ENCODE measurements at places on chromosomes 5 and 9.
A peak's percentile ranks its signal among the peaks of the same experiment; 100 is the strongest.

DNA sequence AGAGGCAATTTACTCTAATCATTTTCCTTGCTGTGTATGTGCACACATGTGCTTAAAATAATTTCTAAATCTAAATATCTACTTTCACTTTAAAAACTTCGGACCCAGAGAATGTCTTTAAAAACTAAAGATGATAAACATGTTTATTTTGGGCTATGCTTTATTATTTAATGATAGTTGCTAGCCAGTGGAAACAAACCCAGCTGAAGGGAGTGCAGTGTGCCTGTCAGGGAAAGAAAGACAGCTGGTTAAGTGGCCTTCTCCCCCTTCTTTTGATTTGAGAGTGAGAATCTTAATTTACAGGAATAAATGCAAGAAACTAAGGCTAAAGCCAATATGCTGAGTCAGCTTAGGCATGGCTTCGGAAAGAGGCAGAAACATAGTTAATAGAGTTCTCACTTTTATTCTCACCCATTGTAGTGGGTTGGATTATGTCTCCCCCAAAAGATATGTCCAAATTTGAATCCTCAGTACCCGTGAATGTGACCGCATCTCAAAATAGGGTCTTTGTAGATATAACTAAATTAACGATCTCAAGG is 111.4 kb downstream of the DCP2 start:
- DNase-seq, result no peak

DNA sequence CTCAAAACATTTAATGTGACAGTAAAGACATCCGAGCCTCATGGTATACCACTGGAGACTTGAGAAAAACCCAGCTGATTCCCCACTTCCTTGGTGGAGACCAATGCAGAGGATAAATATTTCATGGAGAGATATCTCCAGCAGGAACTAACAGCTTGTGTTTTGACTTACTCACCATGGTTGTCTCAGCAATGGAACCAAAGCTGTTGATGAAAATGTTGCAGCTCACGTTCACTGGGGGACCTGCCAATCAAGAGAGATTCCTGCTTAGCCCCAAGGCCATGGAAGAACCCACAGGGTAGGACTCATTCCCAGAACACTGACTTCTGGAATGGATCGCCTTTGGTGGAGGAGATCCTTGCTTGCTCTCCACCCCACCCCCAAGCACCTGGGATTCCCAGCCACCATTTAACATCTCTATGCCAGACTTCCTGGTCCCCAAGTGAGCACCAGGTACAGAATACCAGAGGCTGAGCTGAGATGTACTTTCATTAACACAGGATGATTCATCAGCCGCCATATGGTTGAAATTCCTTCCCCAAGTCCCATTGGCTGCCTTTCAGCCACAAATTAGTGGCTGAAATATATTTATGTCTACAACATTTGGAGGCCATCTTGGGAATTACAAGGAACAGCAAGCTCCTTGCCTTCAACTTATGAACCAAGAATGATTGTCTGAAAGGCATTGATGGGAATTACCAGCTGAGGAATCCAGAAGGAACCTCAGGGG is 37.9 kb downstream of the GLRA1 start:
- no peak for DNase-seq

DNA sequence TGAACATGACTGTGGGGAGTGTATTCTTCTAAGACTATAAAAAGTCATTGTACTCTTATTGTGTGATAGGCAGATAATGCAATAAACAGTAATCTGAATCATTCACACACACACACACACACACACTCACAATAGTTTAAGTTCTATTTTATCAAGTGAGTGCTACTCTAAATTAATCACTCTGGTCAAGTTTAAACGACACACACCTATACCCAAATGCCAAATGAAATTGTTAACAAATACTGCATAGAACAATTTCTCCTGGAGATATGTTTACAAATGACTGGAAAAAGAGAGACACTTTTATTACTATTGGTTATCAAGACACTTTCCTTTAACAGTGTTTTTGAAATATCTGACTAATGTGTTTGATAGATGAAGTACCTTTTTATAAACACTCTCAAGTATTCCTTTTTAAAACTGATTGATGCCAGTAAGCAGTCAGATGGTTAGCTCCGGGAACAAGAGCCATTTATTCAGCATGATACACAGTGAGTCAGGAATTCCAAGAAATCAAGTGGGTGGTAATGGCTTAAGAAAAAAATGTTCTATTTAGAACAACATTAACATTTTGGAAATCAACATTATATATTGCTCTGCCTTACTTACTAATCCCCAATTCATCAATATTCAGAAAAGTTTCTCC is 521.6 kb upstream of the ST8SIA4 start:
- DNase-seq, result peak; percentile 43

DNA sequence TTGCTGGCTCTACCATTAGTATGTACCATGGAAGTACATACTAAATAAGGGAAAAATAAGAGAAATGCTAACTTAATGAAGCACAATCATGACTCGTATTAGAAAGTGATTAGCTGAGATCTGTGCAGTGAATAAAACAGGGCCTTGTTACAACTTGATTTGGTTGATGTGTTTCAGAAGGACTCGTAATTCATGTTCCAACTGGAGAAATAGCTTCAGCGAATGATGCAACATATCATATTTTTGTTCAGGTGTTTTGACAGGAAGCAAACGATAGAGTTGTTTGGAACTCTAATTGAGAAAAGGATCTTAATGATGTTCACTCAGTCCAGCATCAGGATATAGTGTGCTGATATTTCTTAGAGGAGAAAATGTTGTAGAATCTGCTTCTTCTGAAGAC is 474.6 kb upstream of the WWC1 start:
- DNase-seq, result no peak

GRCh38 chr5:127785098-127785927 is 82.1 kb downstream of the CCDC192 start:
- DNase-seq, result no peak

- DNase-seq, result no peak
Measured at GRCh38 chr9:26520141-26520540, 372.5 kb downstream of the CAAP1 start.

DNA sequence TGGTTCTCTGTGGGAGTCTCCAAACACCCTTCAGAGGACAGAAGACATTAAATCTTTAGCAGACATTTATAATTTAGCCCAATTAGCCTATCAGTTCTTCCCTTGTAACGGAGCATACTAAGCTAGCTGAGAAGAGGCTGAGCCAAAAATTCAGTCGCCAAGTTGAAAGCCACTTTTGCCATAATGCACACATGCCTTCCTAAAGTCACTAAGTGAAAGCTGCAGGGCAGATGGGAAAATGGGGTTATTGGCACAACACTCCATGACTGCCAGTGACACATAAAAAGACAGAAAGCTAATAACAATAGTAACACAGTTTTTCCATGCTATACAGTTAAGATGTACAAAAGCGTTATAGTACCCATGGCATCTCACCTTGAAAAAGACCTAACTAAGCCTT is 176.2 kb downstream of the DIRAS2 start:
- DNase-seq, result no peak

- no peak for DNase-seq
Measured at GRCh38 chr5:97062046-97062445, 80.4 kb downstream of the LIX1 start.

GRCh38 chr9:69805962-69806515 is 14.6 kb upstream of the CFAP95 start:
- no peak for DNase-seq

GRCh38 chr5:107570805-107571531 is 99.8 kb downstream of the EFNA5 start:
- DNase-seq, result peak; percentile 62

- no peak for DNase-seq
Measured at GRCh38 chr9:106616026-106616425, 246.9 kb upstream of the ZNF462 start.

DNA sequence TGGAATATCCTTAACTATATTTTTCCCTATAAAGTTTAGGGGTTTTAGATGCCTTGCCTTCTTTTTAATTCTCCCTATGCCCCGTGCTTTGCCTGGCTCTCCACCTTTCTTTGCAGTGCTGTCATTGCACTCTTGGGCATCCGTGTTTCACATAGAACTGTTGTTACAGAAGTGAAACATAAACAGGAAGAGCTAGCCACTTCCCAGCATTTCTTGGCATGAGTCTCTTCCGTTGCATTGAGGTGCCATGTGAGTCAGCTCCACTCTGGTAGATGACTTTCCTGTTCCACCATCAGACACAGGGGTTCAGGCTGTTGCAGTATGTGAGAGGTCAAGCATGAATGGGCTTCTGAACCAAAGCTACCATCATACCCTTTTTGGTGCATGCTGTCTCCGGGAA is 73.4 kb downstream of the ANGPTL2 start:
- DNase-seq, result peak; percentile 78

DNA sequence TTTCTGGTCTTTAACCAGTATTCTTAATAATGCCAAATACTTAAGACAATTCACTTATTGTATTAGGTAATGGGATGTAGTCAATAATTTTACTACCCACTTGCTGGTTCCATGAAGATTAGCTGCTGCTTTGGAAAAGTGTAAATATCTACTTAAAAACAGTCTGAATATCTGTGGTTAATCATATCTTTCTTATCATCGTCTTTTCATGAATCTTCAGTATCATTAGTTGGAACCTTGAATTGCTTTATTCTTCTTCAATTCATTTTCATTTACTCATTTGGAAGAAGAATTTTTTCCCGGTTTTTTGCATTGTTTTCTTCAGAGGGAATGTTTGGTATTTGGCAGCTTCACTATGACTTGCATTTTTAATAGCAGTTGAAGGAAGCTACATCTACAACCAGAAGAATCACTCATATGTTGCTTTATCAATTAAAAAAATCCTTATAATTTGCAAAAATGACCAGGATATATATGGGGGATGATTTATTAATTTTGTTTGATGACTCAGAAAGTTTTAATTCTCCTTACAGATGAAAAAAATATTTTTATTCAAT is 1398.3 kb upstream of the CDH6 start:
- peak; percentile 57 for DNase-seq

- no peak for DNase-seq
Measured at GRCh38 chr9:78470741-78471140, 173.8 kb downstream of the PSAT1 start.

GRCh38 chr9:121349009-121349408 is 21.0 kb downstream of the STOM start:
- DNase-seq, result no peak

GRCh38 chr9:27426511-27427271 is 97.4 kb upstream of the IFNK start:
- DNase-seq, result no peak

DNA sequence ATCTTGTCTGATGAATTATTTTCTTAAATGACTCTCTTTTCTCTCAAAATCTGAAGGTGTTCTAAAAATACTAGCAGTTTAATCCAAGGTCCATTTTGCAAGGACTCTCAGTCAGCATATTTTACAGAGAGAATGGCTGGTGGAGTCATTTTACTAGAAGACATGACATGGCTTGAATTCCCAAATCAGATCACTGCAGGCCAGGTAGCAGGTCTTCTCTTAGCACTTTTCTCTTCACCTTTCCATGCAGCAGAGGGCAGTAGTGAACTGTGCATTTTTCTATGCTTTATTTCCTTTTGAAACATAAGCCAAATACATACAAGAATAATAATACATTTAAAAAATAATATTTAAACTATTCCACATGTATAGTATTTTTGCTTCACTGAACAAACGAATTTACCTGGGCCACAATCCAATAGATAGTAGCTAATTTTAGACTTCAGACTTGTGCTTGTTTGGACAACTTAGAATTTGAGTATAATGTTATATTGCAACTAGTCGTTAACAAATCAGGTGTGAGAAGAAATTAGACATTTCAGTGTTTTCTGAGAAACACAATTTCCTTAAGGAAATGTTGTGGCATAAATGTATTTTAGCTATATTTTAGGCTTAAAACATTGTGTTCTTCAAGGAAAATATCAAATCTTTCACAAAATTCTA is 289.4 kb upstream of the DAB2 start:
- DNase-seq, result peak; percentile 89

- no peak for DNase-seq
Measured at GRCh38 chr9:72156586-72156985, 7.3 kb downstream of the GDA start.

DNA sequence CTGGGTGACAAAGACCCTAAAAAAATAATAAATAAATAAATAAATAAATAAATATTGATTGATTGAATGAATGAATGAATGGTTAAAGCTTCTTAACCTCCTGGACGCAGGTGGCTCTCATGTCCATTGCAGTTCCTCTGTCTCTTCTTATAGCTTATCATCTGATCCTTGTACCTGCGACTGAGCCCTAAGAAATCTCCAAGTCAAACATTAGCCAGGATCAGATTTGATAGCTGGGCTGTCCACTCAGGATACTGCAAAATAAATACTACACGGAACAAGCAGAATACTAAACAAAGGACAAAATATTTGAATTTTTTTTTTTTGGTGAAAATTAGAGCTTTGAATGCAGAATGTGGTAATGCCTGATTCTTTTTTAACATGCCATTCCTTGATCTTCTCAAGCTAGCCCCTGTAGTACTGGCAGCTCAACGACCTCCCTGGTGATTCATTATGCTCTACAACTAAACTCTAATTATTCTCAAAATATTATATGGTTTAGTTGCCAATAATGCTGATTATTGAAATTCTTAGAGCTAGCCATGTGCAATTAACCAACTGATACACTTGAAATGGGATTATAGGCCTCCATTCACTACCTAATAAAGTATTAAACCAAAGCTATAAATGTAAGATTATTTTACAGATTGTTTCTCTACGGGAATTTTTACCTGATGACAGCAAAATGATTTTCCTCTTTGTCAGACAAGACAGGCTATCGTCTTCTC is 9.9 kb upstream of the TMEM245 start:
- no peak for DNase-seq

- no peak for DNase-seq
Measured at GRCh38 chr9:85421641-85422040, 320.1 kb downstream of the AGTPBP1 start.

- DNase-seq, result no peak
Measured at GRCh38 chr5:62547945-62548630, 30.5 kb upstream of the LRRC70 start.

DNA sequence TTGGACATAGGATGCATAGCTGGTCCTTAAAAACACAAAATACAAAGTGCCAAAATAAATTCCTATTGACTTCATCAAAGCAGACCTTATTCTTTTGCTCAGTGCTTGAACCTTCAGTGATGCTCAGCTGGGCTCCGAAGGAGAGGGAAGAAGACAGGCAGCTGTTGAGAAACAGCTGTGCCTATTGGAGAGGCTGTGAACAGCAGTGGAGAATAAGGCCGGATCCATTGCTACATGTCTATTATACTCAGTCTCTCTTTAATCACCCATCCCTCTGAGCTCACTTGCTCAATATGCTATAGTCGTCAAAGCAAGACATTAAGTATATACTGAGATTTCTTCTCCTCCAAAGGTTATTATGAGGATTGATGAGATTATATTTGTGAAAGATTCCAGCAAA is 174.4 kb downstream of the CHSY3 start:
- DNase-seq, result no peak

DNA sequence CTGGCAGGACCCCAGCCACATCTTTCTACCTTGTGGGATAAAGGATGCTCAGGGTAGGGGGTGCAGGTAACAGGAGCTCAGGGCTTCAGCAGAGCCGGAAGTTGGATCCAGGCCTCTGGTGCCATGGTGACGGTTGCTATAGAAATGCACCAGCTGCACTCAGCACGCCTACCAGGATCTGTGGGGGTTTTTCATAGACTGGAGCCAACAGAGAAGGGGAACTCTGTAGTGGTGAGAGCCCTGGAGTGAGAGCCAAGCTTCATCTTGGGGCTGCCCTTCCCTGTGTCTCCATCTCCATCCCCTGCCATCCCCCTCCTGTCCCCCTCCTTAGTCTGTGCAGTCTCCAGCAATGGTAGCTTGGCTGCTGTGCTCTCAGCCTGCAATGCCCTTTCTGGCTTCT is 27.5 kb upstream of the BOD1 start:
- DNase-seq, result no peak

- no peak for DNase-seq
Measured at GRCh38 chr5:142499591-142500226, 174.9 kb upstream of the SPRY4 start.

GRCh38 chr9:34744295-34745221 is 34.6 kb upstream of the CCL21 start:
- no peak for DNase-seq
